ENCODE measurements at places on chromosomes 2 and 18.

DNA sequence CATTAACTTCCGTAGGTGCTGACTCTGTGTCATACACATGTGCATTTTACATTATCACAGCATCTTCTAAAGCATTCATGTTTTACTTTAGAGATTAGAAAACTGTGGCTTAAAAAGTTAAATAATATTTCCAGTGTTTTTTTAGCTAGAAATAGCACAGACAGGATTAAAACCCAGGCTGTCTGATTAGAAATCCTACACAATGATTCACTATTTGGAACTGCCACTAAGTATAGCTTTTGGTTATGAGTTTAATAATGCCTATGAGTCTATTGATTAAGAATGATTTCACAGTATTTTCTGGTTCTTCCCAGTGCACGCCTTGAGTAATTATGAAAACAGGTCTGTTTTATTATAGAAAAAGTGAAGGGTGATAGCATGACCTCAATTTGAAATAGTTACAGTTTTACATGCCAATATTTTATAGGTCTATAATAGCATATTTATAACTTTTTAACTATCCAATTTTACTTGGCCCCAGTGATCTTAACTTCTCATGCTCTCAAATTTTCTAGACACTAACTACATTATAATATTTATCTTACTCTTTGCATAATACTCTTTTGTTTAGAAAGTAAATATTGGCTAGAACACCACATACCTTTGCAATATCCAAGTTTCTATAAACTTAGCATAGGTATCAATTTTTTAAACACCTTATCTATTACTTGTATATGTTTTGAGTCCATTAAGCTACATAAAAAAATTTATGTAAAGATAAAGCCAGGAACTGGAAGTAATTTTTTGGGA is 313.2 kb downstream of the RND3 start:
- no peak for DNase-seq

- DNase-seq = no peak
Observed at GRCh38 chr18:68841301-68841700, 43.4 kb downstream of the CCDC102B start.

DNA sequence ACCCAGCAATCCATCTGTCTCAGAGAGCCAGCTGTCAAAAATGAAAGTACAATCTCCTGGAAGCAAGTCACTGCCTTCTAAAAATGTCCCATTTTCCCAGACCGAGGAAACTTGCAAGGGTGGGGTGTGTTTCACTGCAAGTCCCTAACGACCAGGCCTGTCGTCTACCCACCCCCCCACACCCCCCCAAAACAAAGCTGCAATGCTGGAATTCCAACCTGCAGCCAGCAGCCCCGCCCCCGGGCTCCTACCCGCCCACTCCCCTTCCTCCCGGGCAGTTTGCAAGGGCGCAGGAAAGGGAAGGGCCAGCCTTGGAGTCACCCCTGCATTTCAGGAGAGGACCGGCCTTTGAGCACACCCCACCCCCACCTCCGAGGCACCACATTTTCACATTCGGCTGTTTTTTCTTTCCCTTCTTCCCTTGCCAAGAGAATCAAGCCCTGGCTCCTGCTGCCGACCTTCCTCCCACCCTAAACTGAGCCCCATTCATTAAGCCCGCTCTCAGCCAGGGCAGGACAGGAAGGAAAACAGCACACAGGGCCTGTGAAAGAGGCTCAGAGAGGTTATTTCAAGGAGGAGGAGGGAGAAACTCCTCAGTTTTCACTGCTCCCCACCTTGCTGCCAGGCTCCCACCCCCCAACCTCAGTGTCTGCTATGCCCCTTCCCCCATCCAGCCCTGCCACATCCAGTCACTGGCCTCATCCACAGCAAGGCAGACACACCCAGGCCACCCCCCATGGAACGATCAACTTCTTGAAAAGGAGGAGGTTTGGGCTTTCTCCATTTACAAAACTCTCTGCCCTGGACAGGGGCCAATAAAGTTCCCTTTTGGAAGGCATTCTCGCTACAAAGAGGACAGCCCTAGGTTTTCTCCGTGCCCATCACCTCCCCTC is 11.3 kb downstream of the SMAD7 start:
- DNase-seq = no peak

- DNase-seq = no peak
Observed at GRCh38 chr2:238654479-238655197, 193.2 kb upstream of the TWIST2 start.

DNA sequence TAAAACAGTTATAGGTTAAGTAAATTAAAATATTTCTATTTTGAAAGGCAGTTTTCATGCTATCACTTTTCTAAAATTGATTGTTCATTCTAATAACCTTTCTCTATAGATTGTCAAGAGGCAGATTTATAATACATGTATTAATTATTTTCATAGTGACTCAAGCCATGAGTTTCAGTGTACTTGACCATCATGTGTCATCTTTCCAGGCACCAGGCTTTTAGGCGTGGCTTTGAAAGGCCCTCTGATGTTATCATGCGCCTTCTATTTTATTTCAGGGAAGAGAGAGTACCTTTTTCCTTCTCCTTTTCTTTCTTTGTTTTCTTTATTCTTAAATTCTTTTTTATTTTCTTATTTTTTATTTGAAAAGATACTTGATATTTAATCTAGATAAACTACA is 128.3 kb upstream of the ETAA1 start:
- peak; percentile 22 for DNase-seq

DNA sequence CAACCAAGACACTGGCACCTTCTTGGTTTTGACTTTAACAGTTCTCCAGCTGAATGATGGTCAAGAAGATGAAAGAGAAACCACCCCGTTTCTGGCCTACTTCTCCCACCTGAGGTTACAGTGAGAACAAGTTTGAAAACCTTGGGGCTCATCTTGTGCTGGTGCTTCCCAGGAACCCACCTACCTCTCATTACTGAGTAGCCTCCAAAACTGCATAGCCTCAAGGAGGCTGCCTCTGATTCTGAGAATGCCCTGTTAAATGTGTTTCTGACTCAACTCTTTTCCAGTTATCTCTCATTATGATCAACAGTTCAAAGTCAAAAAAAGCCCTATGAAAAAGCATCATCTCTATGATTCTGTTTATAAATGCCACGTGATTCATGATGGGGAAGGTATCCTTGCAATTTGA is 121.9 kb downstream of the CACNB4 start:
- DNase-seq = no peak

DNA sequence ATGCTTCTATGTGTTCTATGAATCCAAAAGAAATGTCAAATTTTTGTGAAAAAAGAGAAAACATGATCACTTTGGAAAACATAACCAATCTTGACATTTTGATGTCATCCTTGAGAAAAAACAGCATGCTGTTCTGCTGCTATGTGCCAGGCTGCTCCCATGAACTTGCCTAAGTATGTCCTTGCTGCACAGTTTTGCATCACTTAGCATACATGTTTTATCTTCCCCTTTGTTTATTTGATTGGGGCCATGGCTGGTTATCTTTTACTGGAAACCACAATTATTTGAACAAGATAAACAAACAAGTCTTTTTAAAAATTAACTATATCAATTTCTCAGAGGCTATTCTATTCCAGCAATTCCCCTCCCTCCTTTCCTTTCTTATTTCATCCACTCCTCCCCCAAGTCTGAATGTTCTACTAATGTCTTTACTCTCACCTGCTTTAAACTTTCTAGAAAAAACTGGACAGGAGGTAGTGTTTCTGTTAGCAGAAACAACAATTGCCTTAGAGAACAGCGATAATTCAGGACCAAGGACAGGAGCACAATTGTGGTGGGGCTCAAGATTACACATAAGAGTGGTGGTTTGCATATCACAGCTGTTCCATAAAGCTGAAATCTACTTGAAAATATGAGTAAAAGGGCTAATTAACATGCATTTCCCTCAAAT is 6.7 kb downstream of the AOX1 start:
- no peak for DNase-seq

- DNase-seq = peak; percentile 65
Observed at GRCh38 chr2:152585830-152586484, 131.3 kb downstream of the PRPF40A start.

- no peak for DNase-seq
Observed at GRCh38 chr2:42084231-42084671, 36.4 kb downstream of the PKDCC start.

DNA sequence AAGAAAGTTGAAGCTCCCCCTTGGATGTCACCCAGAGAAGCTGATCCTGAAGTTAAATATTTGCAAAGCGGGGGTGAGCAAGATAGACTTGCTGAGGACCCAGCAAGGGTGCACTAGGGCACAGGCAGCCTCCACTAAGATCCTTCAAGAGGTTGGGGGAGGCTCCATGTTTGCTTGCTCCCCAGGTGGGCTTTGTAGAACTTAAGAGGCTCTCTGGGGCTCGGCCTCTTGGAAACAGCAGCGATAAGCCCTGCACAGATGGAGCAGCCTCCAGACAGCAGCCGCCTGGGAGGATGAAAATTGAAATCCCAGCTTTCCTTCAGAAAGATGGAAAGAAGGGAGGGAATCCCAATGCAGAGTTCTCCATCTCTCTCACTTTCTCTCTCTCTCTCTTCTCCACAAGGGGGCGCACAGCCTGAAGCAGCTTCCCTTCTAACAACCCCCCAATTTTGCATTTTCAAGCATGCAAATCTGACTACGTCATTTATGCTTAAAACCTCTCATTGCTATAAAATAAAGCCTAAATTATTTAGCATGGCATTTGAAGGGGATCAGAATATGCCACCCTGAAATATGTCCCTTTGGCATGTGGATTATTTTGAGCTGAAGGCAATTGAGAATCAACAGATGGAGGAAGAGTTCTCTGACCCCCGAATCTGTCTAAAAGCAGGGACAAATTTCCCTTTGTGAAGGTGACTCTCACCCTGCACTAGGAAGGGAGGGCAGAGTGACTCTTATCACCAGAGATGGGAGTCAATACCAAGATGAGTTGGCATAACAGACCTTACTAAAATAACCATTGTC is 185.7 kb upstream of the KLHL29 start:
- no peak for DNase-seq

- DNase-seq = no peak
Observed at GRCh38 chr2:218270721-218271486, 585 bp downstream of the PNKD start.

GRCh38 chr2:239826786-239827522 is 198.2 kb downstream of the NDUFA10 start:
- DNase-seq = no peak

GRCh38 chr2:176074919-176075425 is 8.8 kb downstream of the EVX2 start:
- DNase-seq = no peak

GRCh38 chr2:15767679-15768078 is 172.7 kb upstream of the MYCN start:
- DNase-seq = no peak

GRCh38 chr2:187003038-187003554 is 154.1 kb upstream of the ZSWIM2 start:
- DNase-seq = no peak

- no peak for DNase-seq
Observed at GRCh38 chr2:181354626-181355025, 102.6 kb upstream of the ITGA4 start.

DNA sequence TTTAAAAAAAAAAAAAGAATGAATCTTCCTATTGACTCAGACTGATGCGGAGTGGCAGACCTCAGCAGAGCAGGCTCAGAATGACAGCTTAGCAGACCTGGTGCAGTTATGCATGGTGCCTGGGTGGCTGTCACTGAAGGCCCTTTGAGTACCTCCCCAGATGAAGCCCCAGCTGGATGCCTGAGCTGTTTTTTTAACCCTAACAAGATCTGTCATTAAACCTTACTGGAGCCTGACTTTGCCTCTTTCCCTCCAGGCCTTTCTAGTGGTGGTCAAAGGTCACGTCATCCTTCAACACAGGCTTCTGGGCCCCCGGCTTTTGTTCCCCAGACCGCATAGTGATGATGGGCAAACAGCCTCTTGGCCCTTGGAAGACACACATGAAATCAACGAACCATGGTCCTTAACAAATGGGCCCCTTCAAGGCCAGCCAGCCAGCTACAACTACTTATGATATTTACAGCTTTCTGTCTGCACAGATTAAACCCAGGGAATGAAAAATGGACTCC is 138.3 kb upstream of the CYP1B1 start:
- no peak for DNase-seq

- peak; percentile 97 for DNase-seq
Observed at GRCh38 chr2:28507796-28508764, 12.2 kb downstream of the PLB1 start.

GRCh38 chr2:100819370-100820272 is at the start of gene NPAS2:
Gene NPAS2, plus strand, starts transcription at chr2:100820139. Its CDS starts 84,616 bp downstream, at chr2:100904755.
- no peak for DNase-seq

- DNase-seq = no peak
Observed at GRCh38 chr18:37598966-37599896, 33.6 kb upstream of the CELF4 start.

DNA sequence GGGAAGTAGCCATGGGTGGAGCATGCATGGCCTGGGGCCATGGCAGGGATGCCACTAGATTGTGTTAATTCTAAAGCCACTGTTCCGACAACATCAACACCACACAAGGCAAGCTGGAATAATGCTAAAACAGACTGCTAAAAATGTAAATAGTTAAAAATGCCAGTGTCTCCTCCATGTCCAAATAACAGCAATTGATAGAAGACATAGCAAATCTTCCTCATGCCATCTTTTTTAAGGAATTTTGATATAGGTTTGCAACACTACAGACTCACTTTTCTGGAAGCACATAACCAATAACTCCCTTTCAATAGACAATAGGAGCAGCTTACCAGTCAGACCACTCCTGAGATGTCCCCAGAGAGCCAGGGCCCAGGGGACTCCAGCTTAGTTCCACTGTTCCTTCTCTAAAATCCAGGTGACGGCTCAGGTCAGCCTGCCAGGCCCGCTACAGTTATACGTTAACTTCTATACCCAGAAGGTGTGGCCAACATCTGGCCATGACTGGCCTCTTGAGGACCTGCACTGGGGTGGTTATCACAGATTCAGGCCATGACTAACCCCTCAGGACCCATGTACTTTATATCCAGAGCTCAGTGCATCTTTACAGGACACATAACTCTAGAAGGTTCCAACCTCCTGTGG is 20.3 kb downstream of the TUBB6 start:
- no peak for DNase-seq

- DNase-seq = no peak
Observed at GRCh38 chr2:29753671-29754444, 167.5 kb downstream of the ALK start.

GRCh38 chr18:70826571-70826970 is 537.7 kb downstream of the SOCS6 start:
- no peak for DNase-seq

DNA sequence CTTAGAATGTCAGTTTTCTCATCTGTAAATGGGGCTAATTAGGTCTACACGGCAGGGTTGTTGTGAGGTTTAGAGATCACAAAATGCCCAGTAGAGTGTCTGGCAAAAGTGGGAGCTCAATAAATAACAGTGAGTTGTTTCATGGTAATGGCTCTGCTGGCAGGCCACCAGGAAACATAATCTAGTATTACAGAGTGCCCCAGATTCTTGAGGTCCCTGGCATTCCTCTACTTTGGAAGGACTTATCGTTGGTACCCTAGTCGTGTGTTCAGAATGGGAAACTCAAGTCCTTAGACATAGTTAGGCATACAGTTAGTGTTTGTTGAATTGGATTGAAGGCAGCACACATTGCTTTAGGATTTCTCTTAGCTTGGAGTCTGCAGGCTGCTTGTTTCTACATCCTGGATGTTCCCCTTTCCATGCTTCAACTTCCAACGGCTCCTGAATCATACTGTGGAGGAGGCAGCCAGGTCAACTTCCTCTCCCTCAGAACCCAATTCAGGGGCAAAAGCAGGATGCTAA is 161.5 kb upstream of the FOSL2 start:
- peak; percentile 72 for DNase-seq

- no peak for DNase-seq
Observed at GRCh38 chr2:74756356-74756890, 77.5 kb upstream of the HK2 start.

GRCh38 chr2:128450211-128451024 is 131.8 kb upstream of the HS6ST1 start:
- DNase-seq = no peak

- no peak for DNase-seq
Observed at GRCh38 chr2:119550856-119551255, 6.6 kb downstream of the CFAP221 start.

- no peak for DNase-seq
Observed at GRCh38 chr18:26005950-26006349, 84.5 kb downstream of the SS18 start.
